ENCODE measurements at places on chromosomes 12 and 14.

GRCh38 chr12:31714406-31715271, 14.2 kb downstream of the AMN1 start:
- no peak for DNase-seq
- H3K4me3 ChIP-seq: no peak overlapping the region
- no peaks in the 10 kb centered on the region for H3K27me3 ChIP-seq
- H3K27ac ChIP-seq: no peak overlapping the region
- H3K36me3 ChIP-seq: peaks cover 37% of the 10 kb centered on the region

GRCh38 chr12:130435826-130436225, 98.1 kb downstream of the PIWIL1 start:
- H3K27me3 ChIP-seq: no peaks in the 10 kb centered on the region
- no peak for DNase-seq
- H3K4me1 ChIP-seq: no peaks in the 10 kb centered on the region
- no peak overlapping the region for H3K27ac ChIP-seq
- no peaks in the 10 kb centered on the region for H3K36me3 ChIP-seq

GRCh38 chr12:13000925-13001774, 1.1 kb upstream of the HEBP1 start:
- peaks cover 22% of the 10 kb centered on the region for H3K27me3 ChIP-seq
- peak; percentile 69 for DNase-seq

DNA sequence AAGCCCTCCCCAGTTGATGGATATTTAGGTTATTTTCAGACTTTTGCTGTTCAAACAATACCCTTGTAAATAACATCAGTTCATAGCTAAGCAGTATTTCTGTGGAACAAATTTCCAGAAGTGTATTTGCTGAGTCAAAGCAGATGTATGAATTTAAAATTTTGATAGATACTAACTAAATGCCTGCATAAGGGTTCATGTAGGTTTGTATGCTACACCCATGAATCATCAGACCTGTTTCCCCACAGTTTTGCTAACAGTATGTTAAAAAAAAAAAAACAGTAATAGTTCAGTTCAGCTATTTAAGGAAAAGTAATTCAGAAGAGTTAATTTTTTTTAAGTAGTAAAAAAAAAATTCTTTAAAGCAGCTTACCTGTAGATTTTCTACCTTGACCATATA, 236.1 kb upstream of the DIO2 start:
- H3K36me3 ChIP-seq: no peaks in the 10 kb centered on the region
- H3K4me3 ChIP-seq: no peak overlapping the region
- H3K27ac ChIP-seq: no peak overlapping the region
- H3K27me3 ChIP-seq: no peaks in the 10 kb centered on the region
- H3K4me1 ChIP-seq: no peaks in the 10 kb centered on the region

DNA sequence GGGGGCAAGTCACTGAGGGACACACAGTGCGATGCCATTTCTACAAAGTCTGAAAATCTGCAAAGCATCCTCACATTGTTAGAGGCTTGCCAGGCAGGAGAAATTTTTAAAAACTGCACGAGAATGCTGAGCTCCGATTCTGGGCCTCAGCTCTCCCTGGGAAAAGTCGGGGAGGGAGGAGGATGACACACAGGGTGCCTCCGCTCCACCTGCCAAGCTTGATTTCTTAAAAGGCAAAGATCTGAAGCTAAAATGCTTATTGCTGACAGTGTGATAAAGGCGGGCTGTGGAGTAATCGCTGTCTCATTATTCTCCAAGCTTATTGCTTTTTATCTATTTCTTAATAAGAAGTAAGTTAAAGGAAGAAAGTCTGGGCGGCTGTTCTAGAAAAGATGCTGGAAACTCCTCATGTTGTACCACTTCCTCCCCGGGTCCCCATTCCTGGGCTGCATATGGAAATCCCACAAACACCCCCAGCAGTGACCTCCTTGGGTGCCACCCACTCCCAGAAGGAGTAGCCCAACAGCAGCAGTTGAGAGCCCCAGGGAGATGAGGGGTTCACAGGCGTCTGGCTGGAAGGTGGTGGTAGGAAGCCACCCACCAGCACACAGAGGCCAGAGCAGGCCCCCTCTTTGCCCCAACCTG, 55.0 kb downstream of the CCDC85C start:
- DNase-seq: no peak
- H3K4me3 ChIP-seq: no peak overlapping the region
- H3K4me1 ChIP-seq: peaks cover 2% of the 10 kb centered on the region

- H3K4me3 ChIP-seq: no peak overlapping the region
- H3K4me1 ChIP-seq: peaks cover 4% of the 10 kb centered on the region
- no peaks in the 10 kb centered on the region for H3K36me3 ChIP-seq
These were observed 169.5 kb upstream of the RTL1 start for GRCh38 chr14:101072945-101073597.
